Activated CD4-positive, alpha-beta T cell treated with anti-CD3 and anti-CD28 coated beads, Interleukin-2, amount 10 ng/mL, durations not matched to agents 7 days and 5 days (primary cell): ENCODE measurements at places on chromosomes 4 and X. TPM values are rescaled to one million over a fixed set of nuclear protein-coding genes. Genes with fewer than 3 reads are reported as not detected.
A peak's percentile ranks its signal among the peaks of the same experiment; 100 is the strongest.

The SYNPO2 gene
- 1.4 TPM for total RNA-seq

- DNase-seq = no peak
- no peaks in the 10 kb centered on the region for H3K4me1 ChIP-seq
- H3K27me3 ChIP-seq = no peaks in the 10 kb centered on the region
- H3K27ac ChIP-seq = no peak overlapping the region
- no peak overlapping the region for H3K4me3 ChIP-seq
- no peaks in the 10 kb centered on the region for H3K36me3 ChIP-seq
Observed at GRCh38 chrX:22739276-22739675, 260.5 kb upstream of the DDX53 start.

DNA sequence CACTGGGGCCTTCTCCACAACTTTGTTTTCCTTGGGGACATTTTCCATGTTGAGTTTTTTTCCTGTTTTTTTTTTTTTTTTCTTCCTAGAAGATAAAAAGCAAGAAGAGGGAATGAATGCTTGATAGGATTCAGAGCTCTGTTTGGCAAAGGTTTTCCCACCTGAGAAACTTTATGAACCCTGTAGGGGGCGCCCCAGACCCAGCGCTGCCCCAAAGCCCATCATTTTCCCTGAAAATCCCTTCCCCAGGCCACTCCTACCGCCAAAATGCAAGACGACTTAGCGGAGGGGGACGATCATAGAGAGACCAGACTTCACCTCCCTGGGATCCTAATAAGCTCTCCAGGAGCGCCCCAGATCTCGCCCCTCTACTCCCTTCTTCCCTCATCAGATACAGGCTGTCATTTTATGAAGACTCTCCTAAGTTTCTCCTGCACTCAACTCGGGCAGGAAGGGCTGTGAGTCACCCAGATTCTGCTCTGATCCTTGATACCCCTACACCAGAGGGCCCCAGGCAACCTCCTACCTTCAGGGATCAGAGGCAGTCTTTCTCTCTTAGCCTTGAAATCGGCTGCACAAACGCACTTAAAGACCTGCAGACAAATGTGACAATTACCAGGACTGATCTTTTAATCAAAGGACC lies 1.4 kb downstream of the BEX5 start:
- peaks cover 17% of the 10 kb centered on the region for H3K4me1 ChIP-seq
- peak; percentile 6 for DNase-seq
- H3K36me3 ChIP-seq = no peaks in the 10 kb centered on the region
- H3K27ac ChIP-seq = peak overlapping the region; percentile 93
- H3K4me3 ChIP-seq = peak overlapping the region; percentile 89

- no peak for DNase-seq
- H3K4me3 ChIP-seq = no peak overlapping the region
- H3K36me3 ChIP-seq = no peaks in the 10 kb centered on the region
- no peaks in the 10 kb centered on the region for H3K27me3 ChIP-seq
- no peak overlapping the region for H3K27ac ChIP-seq
Observed at GRCh38 chrX:3420316-3420715, 73.9 kb upstream of the MXRA5 start.

DNA sequence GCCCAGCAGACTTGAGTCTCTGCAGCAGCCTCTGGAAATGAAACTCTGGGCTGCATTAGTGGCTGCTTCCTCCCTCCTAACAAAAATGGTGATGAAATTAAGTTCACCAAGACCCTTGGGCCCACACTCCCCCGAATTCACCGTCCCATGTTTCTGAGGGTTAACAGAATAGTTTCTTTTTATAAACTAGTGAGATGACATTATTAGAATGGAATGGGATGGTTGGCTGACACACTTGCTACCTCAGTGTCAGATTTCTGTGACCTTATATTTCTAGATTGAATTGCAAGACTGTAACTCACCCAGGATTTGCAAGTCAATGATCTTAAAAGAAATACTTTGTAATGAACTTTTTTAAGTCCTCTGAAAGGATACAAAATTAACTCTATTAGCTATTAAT lies 127.1 kb downstream of the SHROOM3 start:
- no peak overlapping the region for H3K27ac ChIP-seq
- no peaks in the 10 kb centered on the region for H3K36me3 ChIP-seq
- no peak for DNase-seq
- H3K4me1 ChIP-seq = no peaks in the 10 kb centered on the region
- H3K27me3 ChIP-seq = no peaks in the 10 kb centered on the region

The PPP1R2C gene
- total RNA-seq = not detected
